Activated T-helper 2 cell treated with anti-CD3 and anti-CD28 coated beads, Interferon-gamma antibody, Interleukin-2, Interleukin-4, amounts not matched to agents 10 μg/mL and 5 μg/mL and 100 μg/mL, durations not matched to agents 14 hours and 24 hours and 36 hours (primary cell): ENCODE measurements at places on chromosomes 4 and X.

DNA sequence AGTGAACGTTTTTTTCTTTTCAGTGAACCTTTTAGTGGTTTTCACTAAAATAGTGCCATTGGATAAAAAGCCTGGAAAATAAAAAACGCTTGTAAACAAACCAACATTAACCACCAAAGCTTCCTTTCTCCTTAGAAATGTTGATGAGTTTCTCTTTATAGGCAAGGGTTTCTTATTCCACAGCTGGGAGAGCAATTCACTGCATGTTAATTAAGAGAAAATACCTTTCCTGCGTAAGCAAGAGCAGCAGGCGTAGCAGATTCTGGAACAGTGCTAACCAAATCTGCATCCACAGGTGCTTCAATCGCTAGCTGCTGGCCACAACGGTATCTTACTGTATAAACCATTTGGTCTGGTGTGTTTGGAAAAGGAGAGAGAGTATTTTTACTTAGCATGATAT is 13.3 kb upstream of the AASDH start:
- DNase-seq = no peak
- H3K36me3 ChIP-seq = peaks cover 45% of the 10 kb centered on the region
- no peak overlapping the region for H3K4me3 ChIP-seq
- H3K27ac ChIP-seq = no peak overlapping the region

GRCh38 chrX:40573763-40574162 is 7.0 kb upstream of the ATP6AP2 start:
- H3K4me3 ChIP-seq = no peak overlapping the region
- H3K27ac ChIP-seq = no peak overlapping the region
- no peaks in the 10 kb centered on the region for H3K27me3 ChIP-seq
- no peaks in the 10 kb centered on the region for H3K36me3 ChIP-seq

- no peaks in the 10 kb centered on the region for H3K36me3 ChIP-seq
- peaks cover 3% of the 10 kb centered on the region for H3K4me1 ChIP-seq
- no peaks in the 10 kb centered on the region for H3K27me3 ChIP-seq
- H3K27ac ChIP-seq = no peak overlapping the region
- no peak overlapping the region for H3K4me3 ChIP-seq
Observed at GRCh38 chr4:116531870-116532269, 553.5 kb downstream of the TRAM1L1 start.

GRCh38 chr4:126361287-126361686 is 1046.5 kb downstream of the FAT4 start:
- no peaks in the 10 kb centered on the region for H3K4me1 ChIP-seq
- no peaks in the 10 kb centered on the region for H3K27me3 ChIP-seq
- no peaks in the 10 kb centered on the region for H3K36me3 ChIP-seq
- no peak overlapping the region for H3K4me3 ChIP-seq
- H3K27ac ChIP-seq = no peak overlapping the region
- no peak for DNase-seq

DNA sequence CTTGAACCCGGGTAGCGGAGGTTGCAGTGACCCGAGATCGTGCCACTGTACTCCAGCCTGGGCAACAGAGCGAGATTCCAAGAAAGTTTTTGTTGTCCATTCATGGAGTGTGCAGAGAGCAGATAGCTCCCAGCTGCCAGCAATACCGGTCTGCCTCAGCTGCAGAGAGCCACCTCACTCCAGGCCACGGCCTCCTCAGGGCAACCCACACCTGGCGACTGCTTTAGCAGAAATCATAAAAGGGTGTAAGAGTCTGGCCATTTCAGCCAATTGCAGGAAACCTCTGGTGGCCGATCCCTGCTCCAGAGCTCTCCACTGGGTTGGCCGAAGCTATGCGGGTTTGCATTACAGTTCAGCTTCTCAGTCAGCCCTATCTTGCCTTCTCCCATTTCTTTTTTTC is 227.4 kb upstream of the BCOR start:
- H3K27ac ChIP-seq = no peak overlapping the region
- H3K36me3 ChIP-seq = no peaks in the 10 kb centered on the region
- DNase-seq = no peak
- H3K4me1 ChIP-seq = no peaks in the 10 kb centered on the region
- H3K27me3 ChIP-seq = no peaks in the 10 kb centered on the region

DNA sequence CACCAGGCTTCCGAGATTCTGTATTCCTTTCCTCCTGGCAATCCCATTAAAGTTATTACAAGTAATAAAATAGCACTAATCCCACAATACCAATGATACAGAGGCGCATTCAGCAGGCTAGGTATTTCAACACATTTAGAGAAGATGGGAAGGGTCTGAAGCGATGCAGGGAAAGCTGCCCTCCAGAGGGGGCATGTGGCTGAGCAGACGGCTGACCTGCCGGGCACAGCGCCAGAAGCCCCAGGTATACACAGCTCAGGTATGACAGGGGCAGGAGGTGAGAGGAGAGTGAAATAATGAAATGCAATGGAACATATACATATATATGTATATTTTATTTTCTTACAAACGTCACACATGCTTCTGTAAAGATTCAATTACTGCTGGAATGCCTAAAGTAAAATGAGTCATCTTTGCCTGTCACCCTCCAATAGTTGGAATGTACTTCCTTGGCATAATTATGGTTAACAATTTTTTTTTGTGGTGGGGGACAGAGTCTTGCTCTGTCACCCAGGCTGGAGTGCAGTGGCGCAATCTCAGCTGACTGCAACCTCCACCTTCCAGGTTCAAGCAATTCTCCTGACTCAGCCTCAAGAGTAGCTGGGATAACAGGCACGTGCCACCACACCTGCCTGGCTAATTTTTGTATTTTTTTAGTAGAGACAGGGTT is 21.3 kb upstream of the CDKN2AIP start:
- no peak overlapping the region for H3K4me3 ChIP-seq
- no peak for DNase-seq
- H3K4me1 ChIP-seq = peaks cover 3% of the 10 kb centered on the region
- H3K36me3 ChIP-seq = no peaks in the 10 kb centered on the region

DNA sequence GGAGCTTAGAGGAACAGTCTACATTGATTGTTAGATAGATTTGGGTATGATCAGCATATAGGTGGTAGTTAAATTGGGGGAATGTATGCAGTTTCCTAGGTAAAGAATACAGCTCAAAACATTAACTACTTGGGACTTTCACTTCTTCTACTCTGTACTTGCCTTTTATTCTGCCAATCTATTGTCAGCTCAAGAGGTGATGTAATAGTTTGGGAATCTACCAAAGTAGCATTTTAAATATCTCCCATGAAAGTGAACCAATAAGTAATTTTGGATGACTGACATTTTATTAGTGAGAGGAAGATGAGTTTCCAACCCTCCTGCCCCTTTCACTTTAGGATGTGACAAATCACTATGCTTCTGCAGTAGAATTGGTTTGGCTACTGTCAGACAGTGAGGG is 43.4 kb downstream of the NUDT6 start:
- no peak overlapping the region for H3K27ac ChIP-seq
- no peak overlapping the region for H3K4me3 ChIP-seq
- no peaks in the 10 kb centered on the region for H3K4me1 ChIP-seq

DNA sequence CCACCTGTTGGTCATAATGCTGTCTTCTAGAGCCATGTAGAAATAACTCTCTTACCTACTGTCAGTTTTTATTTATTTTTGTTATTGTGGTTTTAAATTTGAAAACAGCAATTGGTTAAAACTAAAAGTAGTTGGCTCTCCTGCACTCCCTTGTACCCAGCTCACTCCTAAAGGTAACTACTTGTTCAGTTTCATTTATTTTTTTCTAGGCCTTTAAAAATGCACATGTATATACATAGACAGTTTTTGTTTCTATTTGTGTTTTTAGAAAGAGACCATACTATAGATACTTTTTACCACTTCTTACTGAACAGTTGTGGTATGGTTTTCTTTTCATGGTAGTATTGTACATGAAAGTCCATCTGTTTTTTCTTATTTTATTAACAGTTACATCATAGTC is 16.8 kb downstream of the SMAD1 start:
- no peak for DNase-seq
- no peak overlapping the region for H3K4me3 ChIP-seq
- peaks cover 29% of the 10 kb centered on the region for H3K27me3 ChIP-seq
- H3K4me1 ChIP-seq = peaks cover 9% of the 10 kb centered on the region
- no peak overlapping the region for H3K27ac ChIP-seq

- no peaks in the 10 kb centered on the region for H3K36me3 ChIP-seq
- no peak for DNase-seq
- no peaks in the 10 kb centered on the region for H3K4me1 ChIP-seq
- H3K27me3 ChIP-seq = no peaks in the 10 kb centered on the region
Observed at GRCh38 chr4:169922632-169923276, 103.4 kb downstream of the MFAP3L start.

GRCh38 chrX:31266203-31267076 is 194.6 kb upstream of the FTHL17 start:
- no peaks in the 10 kb centered on the region for H3K36me3 ChIP-seq
- DNase-seq = no peak
- H3K27me3 ChIP-seq = peaks cover 40% of the 10 kb centered on the region
- H3K4me3 ChIP-seq = peak overlapping the region; percentile 33
- H3K27ac ChIP-seq = no peak overlapping the region
- H3K4me1 ChIP-seq = no peaks in the 10 kb centered on the region

- no peak for DNase-seq
- peaks cover 19% of the 10 kb centered on the region for H3K27me3 ChIP-seq
- no peak overlapping the region for H3K4me3 ChIP-seq
- no peaks in the 10 kb centered on the region for H3K36me3 ChIP-seq
Observed at GRCh38 chr4:156976147-156976546, 4.5 kb upstream of the PDGFC start.

- no peak overlapping the region for H3K27ac ChIP-seq
- no peaks in the 10 kb centered on the region for H3K27me3 ChIP-seq
- H3K4me3 ChIP-seq = no peak overlapping the region
- peaks cover 6% of the 10 kb centered on the region for H3K4me1 ChIP-seq
- no peaks in the 10 kb centered on the region for H3K36me3 ChIP-seq
Observed at GRCh38 chr4:41976775-41977516, 4.6 kb upstream of the DCAF4L1 start.

- no peak overlapping the region for H3K27ac ChIP-seq
- peaks cover 18% of the 10 kb centered on the region for H3K4me1 ChIP-seq
- H3K27me3 ChIP-seq = no peaks in the 10 kb centered on the region
- DNase-seq = no peak
- peaks cover 70% of the 10 kb centered on the region for H3K36me3 ChIP-seq
Observed at GRCh38 chr4:2662598-2662997, 93.5 kb downstream of the TNIP2 start.

- peaks cover 19% of the 10 kb centered on the region for H3K27me3 ChIP-seq
- H3K27ac ChIP-seq = no peak overlapping the region
- H3K4me3 ChIP-seq = no peak overlapping the region
- no peaks in the 10 kb centered on the region for H3K36me3 ChIP-seq
Observed at GRCh38 chr4:24914460-24914859, 1.6 kb upstream of the CCDC149 start.

GRCh38 chr4:188955066-188955465 is 815.8 kb downstream of the TRIML1 start:
- no peaks in the 10 kb centered on the region for H3K27me3 ChIP-seq
- H3K4me1 ChIP-seq = no peaks in the 10 kb centered on the region
- H3K36me3 ChIP-seq = no peaks in the 10 kb centered on the region
- DNase-seq = no peak
- H3K27ac ChIP-seq = no peak overlapping the region

GRCh38 chrX:37641859-37642258 is 43.7 kb upstream of the XK start:
- no peak for DNase-seq
- H3K4me1 ChIP-seq = no peaks in the 10 kb centered on the region
- H3K4me3 ChIP-seq = no peak overlapping the region

GRCh38 chr4:189202869-189203271 is 737.8 kb upstream of the FRG1 start:
- H3K36me3 ChIP-seq = no peaks in the 10 kb centered on the region
- no peak overlapping the region for H3K4me3 ChIP-seq
- no peak for DNase-seq
- H3K27ac ChIP-seq = no peak overlapping the region
- no peaks in the 10 kb centered on the region for H3K27me3 ChIP-seq
